Esophagus muscularis mucosa (tissue), 4 donors: ENCODE measurements at places on chromosomes 12 and 14. TPM values are rescaled to one million over a fixed set of nuclear protein-coding genes. Genes with fewer than 3 reads are reported as not detected.

The RHOF gene
- 13.3 TPM for total RNA-seq

The TMEM179 gene
- 1.4 TPM for total RNA-seq

The ABHD4 gene
- total RNA-seq = 18.7 TPM

The GPRC5A gene
- total RNA-seq = 2.9 TPM

The LBHD2 gene
- not detected for total RNA-seq

The GSC gene
- total RNA-seq = not detected

The KRT71 gene
- total RNA-seq = not detected

The MED13L gene
- 350 TPM for total RNA-seq

The MAP1LC3B2 gene
- 3.0 TPM for total RNA-seq

The FOXN4 gene
- not detected for total RNA-seq

The FAM181A gene
- not detected for total RNA-seq

The PDZRN4 gene
- total RNA-seq = 75.2 TPM

The CHGA gene
- 1.2 TPM for total RNA-seq

The ATF7 gene
- total RNA-seq = 33.6 TPM

The GOLGA5 gene
- total RNA-seq = 33.3 TPM

- DNase-seq = no peak
Measured at GRCh38 chr12:131499160-131499863, 211.6 kb upstream of the SFSWAP start.

- no peak for DNase-seq
Measured at GRCh38 chr14:104664107-104664506, 25.3 kb upstream of the INF2 start.

DNA sequence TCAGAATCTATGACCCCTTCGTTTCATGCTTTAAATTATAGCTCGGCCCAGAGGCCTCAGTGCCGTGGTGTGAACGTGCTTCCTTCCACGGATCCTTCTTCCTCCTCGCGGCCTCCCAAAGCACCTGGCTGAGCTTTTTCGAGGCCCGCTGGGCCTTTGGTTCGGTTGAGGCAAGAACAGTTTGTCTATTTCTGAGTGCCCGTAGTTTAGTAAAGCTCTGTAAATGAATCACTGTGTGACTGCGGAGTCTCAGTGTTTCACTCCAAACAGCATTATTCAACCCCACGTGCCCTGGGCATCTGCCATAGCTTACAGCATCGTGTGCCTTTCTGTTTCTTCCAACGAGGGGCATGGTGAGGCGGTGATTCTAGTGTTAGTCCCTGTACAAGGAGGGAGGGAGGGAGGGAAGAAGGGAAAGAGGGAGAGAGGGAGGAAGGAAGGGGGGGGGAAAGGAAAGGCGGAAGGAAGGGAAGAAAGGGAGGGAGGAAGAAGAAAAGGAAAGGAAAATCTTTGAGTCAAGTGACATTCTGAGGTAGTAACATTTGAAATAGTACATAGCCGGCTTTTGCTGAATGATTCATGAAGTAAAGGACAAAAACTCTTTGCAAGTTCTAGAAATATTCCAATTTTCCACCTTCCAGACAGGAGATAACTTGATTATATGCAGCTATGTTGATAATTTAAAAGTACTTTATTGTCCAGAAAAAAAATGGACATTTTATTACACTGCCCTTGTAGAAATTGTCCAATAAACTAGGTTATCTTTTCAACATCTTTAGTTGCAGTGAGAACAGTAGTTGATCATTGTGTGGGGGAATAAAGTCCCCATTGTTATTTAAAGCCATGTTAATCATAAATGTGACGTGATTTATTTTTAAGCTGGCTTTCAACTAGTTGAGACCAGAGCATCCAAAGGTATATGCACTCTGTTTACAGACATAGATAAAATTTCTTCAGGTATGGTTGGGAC lies 1.2 kb upstream of the TRIM9 start:
- no peak for DNase-seq

DNA sequence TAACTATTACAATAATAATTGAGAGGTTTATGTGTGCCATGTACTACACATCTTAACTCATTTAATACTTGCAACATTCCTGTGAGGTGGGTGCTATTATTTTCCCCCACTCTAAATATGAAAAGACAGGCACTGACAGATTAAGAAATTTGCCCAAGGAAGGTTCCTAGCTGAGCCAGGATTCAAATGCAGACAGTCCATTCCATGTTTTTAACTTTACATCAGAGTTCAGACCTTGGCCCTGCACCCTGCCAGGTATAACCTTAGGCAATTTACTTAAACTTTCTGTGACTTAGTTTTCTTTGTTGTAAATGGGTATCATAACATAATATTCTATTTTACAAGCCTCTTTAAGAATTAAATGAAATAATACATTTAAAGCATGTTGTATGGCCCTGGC lies 26.6 kb downstream of the RDH12 start:
- DNase-seq = no peak

GRCh38 chr12:115451780-115452736 lies 768.1 kb upstream of the TBX3 start:
- no peak for DNase-seq

GRCh38 chr12:114399664-114400211 lies 6.2 kb downstream of the TBX5 start:
- DNase-seq = no peak

DNA sequence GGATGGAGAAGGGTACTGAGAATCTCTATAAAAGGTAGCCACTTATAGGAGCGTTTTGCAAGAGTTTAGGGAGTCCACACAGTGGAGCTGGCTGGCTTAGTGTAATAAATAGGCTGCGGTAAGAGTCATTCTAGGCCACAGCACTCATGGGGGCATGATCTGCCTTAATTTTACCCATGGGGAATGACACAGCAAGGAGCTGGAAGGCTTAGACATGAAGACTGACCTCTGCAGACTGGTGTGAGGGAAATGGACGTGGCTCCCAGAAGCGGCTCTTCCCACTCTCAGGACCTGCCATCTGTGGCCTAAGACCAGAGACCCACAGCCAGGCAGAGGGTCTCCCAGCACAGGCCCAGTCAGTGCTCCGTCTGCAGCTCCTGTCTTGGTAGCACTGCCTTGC lies 173.3 kb downstream of the PPM1H start:
- DNase-seq = no peak

DNA sequence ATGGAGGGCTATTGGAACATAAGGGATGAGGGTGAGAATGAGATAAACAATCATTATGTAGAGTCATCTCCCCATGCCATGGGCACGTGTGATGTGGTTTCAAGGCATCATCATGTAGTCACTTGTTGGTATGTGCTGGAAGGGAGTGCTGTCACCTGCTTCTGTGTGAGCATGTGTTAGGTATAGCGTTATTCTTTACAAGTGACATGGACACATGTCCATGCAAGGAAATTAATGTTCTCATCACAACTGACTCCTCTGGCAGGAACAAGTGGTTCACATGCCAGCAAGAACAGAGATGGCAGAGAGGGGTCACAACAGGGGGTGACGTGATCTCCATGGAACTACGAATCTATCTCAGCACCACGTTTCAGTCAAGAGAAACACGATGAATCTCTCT lies 815.8 kb downstream of the BCL11B start:
- DNase-seq = no peak

DNA sequence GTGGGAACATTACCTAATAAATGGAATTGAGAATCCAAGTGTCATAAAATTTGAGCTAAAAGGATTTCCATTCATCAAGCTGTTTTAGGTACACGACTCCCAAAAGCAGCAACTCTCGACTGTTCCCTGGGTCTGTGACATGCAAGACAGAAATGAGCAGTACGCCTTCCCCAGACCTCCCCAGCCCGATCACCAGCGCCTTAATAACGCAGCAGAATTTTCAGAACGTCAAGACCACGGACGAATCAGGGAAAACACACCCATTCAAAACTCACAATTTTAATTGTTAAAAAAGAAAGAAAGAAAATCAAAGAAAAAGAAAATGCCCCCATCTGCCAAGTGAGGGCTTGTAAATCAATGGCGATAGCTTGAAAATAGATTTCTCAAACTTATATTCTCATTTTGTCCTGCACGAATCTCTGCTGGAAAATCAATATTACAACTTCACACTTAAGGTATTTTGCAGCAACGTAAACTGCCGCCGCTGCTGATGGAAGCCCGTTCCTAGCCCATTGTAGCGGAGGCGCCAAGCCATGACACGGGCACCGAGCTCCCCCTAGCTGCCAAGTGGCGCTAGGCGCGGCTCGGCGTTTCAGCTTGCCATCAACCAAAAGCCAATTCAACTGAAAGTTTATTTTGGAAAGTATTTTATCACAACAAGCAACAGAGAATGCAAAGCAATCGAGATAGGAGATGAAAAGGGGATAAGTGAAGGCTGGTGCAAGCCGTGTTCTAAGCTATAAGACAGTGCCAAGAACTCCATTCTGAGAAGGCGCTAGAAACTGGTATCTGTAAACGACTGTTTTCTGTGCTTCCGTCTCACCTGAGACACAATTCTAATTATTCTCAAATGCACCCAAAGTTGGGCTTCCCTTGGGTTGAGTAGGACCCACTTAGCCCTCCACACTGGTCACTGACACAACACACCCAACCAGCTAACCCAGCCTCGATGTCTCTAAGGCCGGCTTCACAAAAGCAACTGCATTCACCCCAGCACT lies 5.5 kb downstream of the BCL11B start:
- no peak for DNase-seq

DNA sequence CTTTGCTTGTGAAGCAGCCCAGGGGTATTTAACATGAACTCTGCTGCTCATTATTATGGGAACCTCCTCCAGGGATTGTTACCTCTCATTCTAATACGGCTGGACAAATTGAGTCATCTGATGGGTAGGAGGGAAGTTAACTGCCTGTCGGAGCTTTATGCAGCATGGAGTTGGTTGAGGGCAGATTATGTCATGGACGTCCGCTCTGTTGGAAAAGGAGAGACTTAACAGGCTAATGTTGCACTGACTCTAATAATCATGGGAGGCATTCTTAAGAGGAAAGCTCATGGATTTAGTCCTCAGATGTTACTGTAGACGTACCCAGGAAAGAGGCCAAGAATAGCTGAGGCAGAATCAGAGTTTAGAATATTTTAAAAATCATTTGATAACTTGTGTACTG lies 9.9 kb downstream of the POP5 start:
- no peak for DNase-seq

- DNase-seq = no peak
Measured at GRCh38 chr12:87376722-87377121, 652.5 kb downstream of the C12orf50 start.

DNA sequence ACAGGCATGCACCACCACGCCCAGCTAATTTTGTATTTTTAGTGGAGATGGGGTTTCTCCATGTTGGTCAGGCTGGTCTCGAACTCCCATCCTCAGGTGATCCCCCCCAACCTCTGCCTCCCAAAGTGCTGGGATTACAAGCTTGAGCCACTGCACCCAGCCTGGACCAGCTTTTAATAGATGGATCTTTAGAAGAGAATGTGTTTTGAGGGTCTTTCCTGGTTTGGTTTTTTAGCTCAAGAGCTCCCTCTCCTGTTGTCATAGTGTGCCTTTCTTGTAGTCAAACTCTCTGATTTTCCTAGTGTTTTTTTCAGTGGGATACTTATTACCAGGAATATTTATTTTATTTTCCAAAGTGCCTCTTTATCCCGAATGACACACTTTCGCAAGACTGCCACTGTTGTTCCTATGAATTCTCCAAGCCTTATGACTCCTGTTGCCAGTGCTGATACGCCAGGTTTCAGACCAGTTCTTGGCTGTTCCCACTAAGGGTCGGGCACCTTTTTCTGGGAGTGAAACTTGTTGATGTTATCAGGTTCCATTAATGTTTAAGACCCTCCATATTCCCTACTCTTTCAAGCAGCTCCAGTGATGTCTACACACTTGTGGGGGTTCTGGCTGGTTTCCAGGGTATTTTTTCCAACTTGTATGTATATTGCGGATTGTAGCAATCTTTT lies 31.5 kb upstream of the LIMA1 start:
- no peak for DNase-seq

DNA sequence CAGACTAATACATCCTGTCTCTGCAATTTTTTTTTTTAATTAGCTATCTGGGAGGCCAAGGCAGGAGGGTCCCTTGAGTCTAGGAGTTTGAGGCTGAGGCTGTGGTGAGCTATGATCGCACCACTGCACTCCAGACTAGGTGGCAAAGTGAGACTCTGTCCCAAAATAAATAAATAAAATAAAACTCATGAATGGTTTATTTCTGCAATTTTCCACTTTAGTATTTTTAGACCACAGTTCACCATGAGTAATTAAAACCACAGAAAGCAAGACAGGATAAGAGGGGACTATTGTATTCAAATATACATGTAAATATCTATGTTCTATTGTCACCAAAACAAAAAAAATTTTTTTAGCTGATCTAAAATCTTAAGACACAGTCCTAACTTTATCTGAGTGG lies 17.8 kb downstream of the TAOK3 start:
- DNase-seq = no peak

- DNase-seq = no peak
Measured at GRCh38 chr14:52700701-52701172, 5.4 kb upstream of the ERO1A start.

- no peak for DNase-seq
Measured at GRCh38 chr14:36652542-36653201, 9.0 kb upstream of the PAX9 start.

DNA sequence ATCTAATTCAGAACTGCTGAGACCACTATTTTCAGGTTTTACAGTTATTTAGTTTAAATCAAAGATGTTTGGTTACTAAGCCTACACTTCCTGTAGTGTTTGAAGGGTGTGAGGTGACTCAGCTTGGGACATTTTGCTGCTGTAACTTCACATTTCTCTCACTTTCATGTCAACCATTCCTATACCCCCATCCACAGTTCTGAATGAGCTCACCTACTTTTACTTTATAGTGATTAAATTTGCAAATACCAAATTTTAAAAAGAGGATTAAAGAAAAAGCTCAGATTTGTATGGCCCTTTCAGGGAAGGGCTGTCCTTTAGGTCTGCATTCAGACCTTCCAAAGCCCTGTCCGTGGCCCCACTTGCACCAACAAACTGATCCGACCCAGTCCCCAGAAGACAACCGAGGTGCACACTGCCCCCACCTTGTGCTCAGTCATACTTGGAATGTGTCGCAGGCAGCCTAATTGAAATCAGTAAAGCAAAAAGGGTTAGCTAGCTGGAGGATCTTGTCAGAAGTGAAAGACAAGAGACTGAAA lies 174.4 kb downstream of the MON2 start:
- DNase-seq = peak; percentile 31

GRCh38 chr12:6354495-6355393 lies 12.9 kb upstream of the TNFRSF1A start:
- no peak for DNase-seq

- no peak for DNase-seq
Measured at GRCh38 chr12:14253496-14253895, 112.0 kb upstream of the ATF7IP start.

DNA sequence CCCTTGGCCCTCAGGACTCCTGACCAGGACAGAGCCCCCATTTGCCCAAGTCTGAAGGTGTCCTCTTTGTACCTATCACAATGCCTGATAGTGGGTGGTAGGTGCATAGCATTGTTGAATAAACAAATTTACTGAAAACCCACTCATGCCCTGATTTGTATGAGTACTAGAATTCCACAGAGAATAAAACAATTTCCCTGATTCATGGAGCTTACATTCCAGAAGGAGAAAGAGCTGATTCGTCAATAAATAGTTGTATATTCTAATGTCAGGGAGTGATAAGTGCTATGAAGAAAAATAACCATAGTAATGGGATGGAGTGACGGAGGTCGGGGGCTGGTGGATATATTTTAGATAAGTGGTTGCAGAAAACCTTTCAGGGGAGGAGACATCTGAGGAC lies 117.0 kb downstream of the SRGAP1 start:
- no peak for DNase-seq

- DNase-seq = no peak
Measured at GRCh38 chr12:79326222-79326621, 364.5 kb downstream of the PAWR start.

GRCh38 chr14:32560209-32560857 lies 231.2 kb downstream of the AKAP6 start:
- no peak for DNase-seq

- no peak for DNase-seq
Measured at GRCh38 chr12:49662998-49663843, 39.9 kb downstream of the PRPF40B start.

- DNase-seq = no peak
Measured at GRCh38 chr12:131941116-131941986, 8.4 kb upstream of the EP400 start.
